Stimulated activated CD4-positive, alpha-beta T cell treated with anti-CD3 and anti-CD28 coated beads, Interleukin-4, amount 100 ng/mL, for 1 hour (primary cell): ENCODE measurements at places on chromosomes 16 and 17.

DNA sequence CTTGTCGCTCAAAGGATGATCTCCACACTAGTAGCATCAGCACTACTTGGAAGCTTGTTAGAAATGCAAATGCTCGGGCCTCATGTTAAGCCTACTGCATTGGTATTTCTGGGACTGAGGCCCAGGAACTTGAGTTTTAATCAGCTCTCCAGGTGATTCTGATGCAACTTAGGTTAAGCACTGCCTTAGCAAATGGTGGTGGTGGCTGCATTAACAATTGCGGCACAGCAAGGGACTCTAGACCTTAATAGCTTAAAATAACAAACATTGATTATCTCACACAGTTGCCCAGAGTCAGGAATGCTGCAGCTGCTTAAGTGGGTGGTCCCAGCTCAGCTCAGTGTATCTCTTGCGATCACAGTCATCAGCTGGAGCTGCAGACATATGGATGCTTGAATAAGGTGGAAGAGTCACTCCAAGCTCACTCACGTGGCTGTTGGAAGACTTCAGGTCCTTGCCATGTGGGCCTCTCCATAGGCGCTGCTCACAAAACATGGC lies 25.8 kb downstream of the HS3ST3A1 start:
- no peak for DNase-seq

GRCh38 chr17:70137451-70138230 lies 31.7 kb upstream of the KCNJ2 start:
- no peak for DNase-seq

DNA sequence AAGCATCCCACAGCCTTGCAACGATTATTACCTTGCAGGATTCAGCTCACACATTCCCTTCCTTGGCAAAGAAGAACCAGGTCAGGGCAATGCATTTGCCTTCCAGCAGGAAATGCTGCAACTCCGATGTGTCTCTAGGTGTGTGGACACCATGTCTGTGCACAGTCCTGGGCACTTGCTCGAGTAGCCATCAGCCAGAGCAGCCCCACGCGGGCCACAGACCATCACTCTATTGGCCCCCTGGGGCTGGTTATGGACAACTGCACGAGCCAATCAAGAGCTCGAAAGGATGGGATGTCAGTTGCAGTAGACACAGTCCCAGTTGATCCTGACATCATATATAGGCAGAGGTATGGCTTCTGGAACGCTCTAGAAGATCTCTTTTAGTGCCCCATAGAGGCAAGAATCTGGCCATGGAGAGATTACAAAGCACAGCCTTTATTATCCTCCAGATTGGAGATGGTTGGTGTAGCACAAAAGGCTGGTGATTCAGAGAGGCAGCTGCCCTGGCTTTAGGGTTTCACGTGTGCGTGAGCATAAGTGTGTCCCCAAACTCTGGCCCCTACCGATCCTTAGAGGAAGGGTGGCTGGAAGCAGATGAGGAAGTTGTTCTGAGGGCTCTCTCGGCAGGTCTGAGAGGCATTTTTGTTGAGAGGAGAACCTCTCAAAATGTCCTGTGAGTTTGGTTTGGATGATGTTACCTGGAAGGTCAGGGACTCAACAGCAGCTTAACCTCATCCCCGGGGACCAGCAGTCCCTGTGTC lies 403.8 kb downstream of the SEC14L1 start:
- DNase-seq: no peak

DNA sequence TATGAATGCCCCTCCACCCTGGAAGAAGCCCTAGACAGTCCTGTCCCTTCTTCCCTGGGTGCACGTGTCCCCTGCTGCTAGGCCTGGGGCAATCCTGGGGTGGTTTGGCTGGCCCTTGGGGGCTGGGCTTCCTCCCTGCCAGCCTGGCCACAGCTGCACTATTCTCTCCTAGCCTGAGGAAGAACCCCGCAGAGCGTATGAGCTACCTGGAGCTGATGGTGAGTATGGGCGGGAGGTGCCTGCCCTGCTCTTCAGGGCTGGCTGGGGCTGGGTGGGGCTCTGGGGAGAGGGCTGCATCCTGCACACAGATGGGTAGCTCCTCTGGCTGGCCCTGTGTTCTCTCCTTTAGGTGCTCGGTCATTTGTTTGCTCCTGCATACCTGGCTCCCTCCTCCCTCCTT lies 28.8 kb downstream of the MAP2K3 start:
- DNase-seq: no peak

DNA sequence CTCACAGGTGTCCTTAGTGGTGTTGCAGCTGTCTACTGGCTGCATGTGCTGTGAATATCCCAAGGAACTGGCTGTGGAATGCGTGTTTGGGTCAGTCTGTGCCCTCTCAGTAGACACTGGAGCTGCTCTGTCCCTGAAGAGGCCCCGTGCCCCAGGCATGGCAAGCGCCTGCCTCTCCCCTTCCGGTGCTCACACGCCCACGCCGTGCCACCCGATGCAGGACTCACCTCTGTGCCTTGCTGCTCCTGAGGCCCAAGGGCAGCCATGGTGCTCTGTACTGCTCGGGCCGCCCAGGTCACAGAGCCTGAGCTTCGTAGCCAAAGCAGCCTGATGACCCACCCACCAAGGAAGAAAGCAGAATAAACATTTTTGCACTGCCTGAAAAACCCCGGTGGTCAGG lies 10.0 kb downstream of the RGS11 start:
- DNase-seq: no peak
